ENCODE measurements at places on chromosomes 12 and 14.

DNA sequence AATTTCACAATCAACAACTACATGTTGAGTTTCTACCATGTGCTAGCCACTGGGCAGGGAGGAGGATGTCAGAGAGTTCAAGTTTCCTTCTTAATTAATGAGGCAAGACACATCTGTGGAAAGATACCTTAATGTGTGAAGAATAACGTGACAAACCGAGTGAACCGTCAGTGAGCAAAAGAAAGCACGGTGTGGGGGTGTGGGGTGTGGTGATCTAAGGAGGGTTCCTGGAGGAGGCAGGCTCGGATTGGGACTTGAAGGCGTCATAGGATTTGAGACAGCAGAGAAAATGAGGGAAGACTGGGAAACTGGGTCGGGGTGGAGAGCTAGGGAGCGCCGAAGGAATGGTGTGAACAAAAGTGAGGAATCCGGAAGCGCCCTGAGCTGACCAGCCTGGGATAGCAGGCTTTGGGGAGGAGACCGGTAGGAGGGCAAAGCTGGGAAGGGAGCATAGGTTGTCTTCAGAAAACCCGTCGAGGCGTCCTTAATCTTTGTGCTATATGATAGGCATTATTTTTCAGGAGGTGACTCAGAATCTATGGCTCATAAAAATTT, 22.3 kb downstream of the GALNT8 start:
- no peak for DNase-seq

- DNase-seq: no peak
These were observed 21.6 kb downstream of the GLTP start for GRCh38 chr12:109858764-109859163.

GRCh38 chr14:65377576-65377975, 35.0 kb upstream of the FUT8 start:
- peak; percentile 66 for DNase-seq

DNA sequence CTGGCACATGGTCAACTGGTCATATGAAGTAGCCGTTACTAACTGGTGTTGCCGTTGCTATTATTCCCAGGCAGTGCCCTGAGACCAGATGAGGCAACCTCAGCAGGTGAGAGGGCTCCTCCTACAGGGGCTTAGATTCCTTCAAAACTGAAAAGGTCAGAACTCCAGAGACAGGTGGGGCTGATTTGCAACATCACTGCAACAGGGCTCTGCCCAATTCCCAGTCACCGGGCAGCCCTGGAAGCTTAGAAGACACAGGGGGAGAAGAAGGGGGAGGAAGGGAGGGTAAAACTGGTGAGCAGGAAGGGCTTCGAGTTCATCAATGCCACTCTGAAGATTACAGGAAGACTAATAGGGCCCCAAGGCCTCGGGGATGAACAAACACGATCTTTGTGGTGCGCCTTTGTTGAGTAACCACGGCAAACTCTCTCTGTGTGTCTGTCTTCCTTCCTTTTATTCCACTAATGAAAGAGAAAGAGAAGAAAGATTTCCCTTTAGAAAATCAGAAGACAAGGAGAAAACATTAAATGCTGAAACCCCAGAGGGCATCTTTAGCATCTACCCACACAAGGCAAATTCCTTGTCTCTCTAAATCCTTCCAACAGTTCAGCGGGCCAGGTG, 749.1 kb upstream of the TBX3 start:
- no peak for DNase-seq

GRCh38 chr14:97039717-97040363, 242.7 kb downstream of the VRK1 start:
- DNase-seq: no peak

GRCh38 chr14:58460772-58461171, 33.3 kb downstream of the KIAA0586 start:
- DNase-seq: no peak

GRCh38 chr12:46516238-46516932, 143.8 kb upstream of the SLC38A2 start:
- DNase-seq: no peak

GRCh38 chr12:98156697-98157096, 358.7 kb upstream of the TMPO start:
- no peak for DNase-seq

GRCh38 chr12:47388712-47389111, 309.0 kb upstream of the AMIGO2 start:
- DNase-seq: no peak

DNA sequence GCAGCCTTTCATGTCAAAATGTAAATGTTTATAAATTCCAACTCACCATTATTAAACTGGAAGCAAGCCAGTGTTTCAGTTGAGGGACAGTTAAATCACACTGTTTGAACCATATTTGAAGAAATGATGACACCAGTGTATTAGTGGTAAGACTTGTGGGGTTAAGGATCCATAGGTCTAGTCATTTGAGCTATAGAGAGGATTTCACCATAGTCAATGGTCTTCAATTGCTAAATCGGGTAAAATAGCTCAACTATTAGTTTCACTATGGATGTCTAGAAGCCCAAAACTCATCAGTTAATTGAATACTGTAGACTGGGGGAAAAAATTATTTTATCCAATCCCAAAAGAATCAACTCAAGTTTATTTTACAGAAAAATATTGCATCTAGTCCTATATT, 659.1 kb downstream of the NRXN3 start:
- no peak for DNase-seq

GRCh38 chr14:46279327-46279726, 372.3 kb downstream of the RPL10L start:
- no peak for DNase-seq

GRCh38 chr14:64444140-64444539, 21.2 kb upstream of the AKAP5 start:
- DNase-seq: no peak

DNA sequence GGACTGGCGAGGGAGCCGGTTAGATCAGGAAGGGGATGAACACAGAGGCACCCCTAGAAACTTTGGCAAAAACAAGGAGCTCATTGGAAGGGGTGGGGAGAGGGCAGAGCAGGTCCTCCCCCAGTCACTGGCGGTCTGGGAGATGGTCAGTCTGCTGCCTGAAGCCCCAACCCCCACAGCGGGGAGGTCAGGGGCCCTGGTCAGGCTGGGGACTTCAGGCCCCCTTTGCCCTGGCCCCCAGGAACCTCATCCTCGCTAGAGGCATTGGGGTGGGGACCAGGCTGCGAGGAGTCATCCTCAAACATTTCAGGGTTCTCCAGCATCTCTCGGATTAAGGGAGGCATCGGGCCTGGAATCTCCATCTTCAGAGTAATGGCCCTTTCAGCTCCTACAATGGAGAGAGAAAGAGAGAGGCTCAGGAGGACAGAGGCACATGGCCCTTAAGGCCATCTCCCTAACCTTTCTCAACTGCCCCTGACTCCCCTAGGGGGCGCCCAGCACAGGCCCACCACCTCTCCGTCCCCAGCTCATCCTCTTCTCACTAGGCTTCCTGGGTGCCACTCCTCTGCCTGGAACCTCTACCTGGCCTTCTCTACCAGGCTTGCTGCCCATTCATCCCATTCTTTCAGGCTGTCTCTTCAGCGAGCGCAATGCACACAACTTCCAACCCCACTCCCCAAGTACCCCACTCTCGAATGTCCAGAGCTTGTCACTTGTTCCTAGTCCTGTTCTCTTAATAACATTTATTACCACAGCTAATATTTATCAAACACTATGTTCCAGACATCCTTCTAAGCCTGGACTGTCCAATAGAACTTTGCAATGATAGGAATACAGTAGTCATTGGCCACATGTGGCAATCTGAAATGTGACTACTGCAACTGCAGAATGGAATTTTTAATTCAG, 4.7 kb upstream of the ITGB7 start:
- DNase-seq: no peak

DNA sequence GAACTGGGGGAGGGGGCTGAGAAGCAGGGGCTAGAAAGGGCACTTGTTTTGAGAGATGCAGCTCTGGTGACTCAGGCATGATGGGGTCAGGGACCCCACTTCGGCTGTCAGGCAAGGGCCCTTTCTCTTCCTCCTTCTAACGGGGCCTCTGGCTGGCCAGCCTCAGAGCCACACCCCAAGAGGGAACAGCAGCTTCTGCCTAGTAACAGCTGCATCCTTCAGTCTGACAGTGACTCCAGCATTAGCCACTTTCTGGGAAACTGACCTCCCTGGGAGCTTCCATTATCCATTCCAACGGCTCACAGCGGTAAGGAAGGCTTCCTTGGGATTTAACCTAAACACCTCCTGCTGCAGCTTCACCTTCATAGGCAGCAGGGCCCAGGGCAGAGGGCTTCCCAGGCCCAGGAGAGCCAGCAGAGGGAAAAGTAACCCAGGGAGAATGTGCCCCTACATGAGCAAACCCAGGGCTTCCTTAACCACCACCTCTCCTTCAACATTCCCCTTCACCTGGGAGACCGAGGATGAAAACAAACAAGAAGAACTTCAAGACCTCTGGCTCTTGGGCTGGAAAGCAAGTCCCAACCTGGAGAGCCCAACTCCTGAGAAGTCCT, 2.7 kb downstream of the NCKAP5L start:
- DNase-seq: peak; percentile 51

- no peak for DNase-seq
These were observed 7.1 kb upstream of the GALNT16 start for GRCh38 chr14:69252851-69253250.

GRCh38 chr12:27193854-27194544, 50.1 kb upstream of the STK38L start:
- peak; percentile 90 for DNase-seq

GRCh38 chr12:54011665-54012532, 3.1 kb downstream of the HOXC8 start:
- DNase-seq: no peak

Data from AG10803 (cell line).